ENCODE measurements at places on chromosomes 1 and 21.

GRCh38 chr21:46556802-46557201, 48.1 kb downstream of the S100B start:
- DNase-seq: no peak

- no peak for DNase-seq
Observed at GRCh38 chr1:181102841-181103240, 14.3 kb downstream of the IER5 start.

- no peak for DNase-seq
Observed at GRCh38 chr1:151985768-151986167, 7.9 kb downstream of the S100A10 start.

- DNase-seq: no peak
Observed at GRCh38 chr1:208148380-208148779, 95.8 kb downstream of the PLXNA2 start.

- no peak for DNase-seq
Observed at GRCh38 chr1:88593358-88593757, 90.7 kb upstream of the PKN2 start.

GRCh38 chr21:17789069-17789468, 30.1 kb downstream of the C21orf91 start:
- DNase-seq: no peak

- peak; percentile 56 for DNase-seq
Observed at GRCh38 chr1:206685769-206686477, 1.2 kb downstream of the MAPKAPK2 start.

DNA sequence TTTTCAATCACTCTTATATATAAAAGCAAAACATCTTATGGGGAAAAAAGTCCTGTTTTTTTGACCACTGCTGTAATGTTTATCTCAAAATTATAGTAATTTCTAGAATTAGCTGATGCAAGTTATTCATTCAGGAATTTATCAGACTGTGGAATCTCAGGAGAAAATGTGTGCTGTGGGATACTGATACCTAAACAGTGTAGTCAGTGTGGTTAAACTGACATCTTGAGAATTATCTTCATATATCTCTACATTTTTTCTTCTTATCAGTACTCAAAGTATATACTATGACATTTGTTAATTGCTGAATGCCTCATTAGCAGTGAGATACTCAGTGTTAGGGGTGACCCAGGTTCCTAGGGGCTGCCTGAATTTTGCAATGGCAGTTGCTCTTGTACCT, 839.3 kb downstream of the KCNT2 start:
- DNase-seq: no peak

All from H54 (cell line).